GM20000 (cell line): ENCODE measurements at places on chromosomes 1 and 21.

DNA sequence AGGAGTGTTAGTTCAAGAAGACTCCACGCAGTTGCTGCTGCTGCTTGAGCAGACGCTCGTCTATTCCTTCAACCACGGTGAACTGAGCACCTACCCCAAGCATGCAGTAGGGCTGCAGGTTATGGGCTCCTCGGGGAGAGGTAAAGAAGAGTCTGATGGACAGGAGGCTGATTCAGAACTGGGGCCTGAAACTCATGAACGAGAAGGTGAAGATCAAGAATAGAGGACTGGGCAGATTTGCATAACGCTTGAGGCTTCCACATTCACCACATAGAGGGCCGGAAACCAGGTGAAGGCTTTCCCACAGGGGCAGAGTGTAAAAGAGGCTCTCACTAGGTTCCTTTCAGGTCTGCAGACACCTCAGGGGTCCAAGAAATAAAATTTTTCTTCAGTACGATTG, 9.1 kb downstream of the ABCA4 start:
- DNase-seq = no peak

GRCh38 chr1:12208764-12209494, 20.9 kb upstream of the VPS13D start:
- DNase-seq = peak; percentile 81

DNA sequence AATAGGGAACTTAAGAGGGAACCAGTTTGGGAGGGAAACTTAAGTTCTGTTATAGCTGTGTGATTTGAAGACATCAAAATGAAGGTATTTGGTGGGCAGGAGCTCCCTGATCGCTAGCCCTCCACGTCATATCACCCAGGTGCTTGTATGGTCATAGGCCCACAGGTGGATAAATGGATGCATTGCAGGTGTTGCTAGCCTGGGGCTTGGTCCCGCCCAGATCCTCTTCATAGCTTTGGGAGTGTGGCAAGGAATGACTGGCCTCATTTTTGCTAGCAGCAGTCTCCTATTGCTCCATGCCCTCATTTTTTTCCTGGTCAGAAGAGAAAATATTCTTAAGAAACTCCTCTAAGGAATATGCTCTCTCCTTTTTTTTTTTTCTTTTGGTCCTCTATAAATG, 11.3 kb downstream of the GNPAT start:
- DNase-seq = no peak

GRCh38 chr1:102833151-102833550, 275.2 kb downstream of the COL11A1 start:
- DNase-seq = no peak

GRCh38 chr1:155834296-155834926, 22.6 kb downstream of the GON4L start:
- no peak for DNase-seq

- no peak for DNase-seq
Observed at GRCh38 chr1:10031461-10031860, 1.3 kb upstream of the UBE4B start.

DNA sequence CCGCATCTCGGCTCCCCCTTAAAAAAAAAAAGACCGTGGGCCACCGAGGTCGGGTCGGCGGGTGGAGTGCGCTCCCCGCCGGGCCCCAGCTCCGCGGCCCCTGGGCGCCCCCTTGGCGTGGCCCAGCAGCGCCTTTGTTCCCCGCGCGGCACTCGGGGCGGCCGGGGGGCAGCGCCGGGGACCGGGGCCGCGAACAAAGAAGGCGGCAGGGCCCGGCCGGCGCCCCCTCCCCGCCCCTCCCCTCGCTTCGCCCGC, 571 bp downstream of the MARCKSL1 start:
- DNase-seq = peak; percentile 52

DNA sequence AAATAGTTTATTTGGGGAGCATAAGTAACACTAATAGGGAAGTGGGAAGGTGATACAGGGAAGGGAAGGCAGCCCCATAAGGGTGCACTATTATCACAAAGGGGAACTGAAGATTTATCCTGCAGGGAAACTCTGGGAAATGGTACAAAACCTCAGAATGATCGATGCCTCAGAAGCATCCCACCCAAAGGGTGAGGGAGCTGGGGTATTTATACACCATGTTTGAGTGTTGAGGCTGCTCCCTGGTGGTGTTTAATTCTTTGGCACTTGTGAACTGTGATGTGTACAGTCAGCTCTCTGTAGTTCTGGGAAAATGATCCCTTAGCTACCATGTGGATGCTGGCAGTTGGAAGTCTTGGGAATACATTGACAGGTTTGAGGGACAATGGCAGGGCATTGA, 5.1 kb upstream of the TRIM62 start:
- no peak for DNase-seq

- no peak for DNase-seq
Observed at GRCh38 chr1:224767031-224767430, 150.9 kb downstream of the CNIH3 start.

GRCh38 chr1:116763116-116763786, 9.0 kb downstream of the CD2 start:
- no peak for DNase-seq

DNA sequence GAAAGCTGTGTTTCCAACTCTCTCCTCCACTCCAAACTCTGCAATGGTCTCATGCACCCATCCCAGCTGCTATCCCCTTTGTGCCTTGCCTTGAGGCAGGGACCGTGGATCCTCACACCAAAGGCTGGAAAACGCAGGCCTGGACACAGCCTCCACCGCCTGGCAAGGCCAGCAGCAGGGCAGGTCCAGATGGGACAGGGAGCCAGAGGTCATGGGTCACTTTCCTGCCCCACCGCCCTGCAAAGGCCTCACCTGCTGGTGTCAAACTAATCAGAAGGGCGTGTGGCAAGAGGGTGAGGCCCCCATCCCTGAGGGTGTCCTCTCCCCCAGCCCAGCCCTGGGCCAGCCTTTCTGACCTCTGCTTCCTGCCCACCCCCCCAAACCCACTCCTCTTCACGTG, 106.3 kb downstream of the PAX7 start:
- no peak for DNase-seq

DNA sequence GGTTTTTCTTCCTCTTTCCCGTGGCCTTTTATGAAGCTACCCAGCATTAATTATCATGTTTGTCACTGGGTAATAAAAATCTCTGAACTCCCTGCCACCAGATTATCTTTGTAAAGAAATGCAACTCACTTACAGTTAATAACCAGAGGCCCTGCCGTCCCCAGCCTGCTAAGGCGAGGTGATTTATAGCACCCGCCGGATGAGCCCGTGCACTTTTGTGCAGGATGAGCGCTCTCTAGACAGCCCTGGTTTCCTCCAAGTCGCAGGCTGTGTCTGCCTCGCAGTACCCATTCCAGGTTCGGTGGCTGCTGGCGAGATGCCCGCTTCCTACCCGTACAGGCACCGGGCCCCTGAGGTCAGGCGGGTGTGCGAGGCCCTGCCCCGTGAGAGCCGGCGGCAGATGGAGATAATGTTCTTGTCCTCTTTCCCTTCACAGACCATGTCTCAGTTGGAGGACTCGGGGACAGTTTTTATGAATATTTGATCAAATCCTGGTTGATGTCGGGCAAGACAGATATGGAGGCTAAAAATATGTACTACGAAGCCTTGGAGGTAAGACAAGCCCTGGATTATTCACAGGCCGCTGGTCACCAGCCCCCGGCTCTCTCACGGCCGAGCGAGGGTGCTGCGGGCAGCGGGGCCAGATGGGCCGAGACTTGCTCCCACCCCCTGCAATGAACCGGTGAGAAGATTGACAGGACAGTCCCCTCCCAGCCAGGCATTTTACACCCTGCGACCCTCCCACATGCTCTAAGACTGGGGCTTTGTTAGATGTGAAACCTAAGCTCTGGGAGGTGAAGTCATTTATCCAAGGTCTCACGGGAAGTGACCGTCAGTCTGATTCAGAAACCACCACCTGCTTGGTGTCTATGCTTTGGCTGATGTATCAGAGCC, 28.5 kb upstream of the SELENON start:
- DNase-seq = peak; percentile 54

GRCh38 chr1:43039228-43040055, 80.8 kb upstream of the SLC2A1 start:
- DNase-seq = no peak

GRCh38 chr1:76764638-76765454, 102.4 kb upstream of the ST6GALNAC5 start:
- DNase-seq = no peak

DNA sequence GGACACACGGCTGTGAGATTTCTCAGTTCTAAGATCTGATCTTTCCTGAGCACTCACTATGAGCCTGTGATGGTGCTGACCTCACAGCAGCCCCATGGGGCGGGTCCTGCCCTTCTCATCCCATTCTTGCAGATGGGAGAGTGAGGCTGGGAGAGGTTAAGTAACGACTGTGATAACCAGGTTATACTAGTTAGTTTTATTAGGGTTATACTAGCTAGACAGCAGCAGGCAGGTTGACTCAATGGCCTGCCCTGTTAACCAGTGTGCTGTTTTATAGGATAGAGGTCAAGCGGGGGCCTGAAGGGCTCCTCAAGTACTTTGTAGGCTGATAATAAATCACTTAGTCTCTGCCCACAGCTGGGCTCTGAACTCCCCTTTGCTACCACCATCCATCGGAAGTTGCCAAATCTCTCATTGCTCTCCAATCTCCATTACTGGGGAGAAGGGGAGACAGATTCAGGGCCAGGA, 4.8 kb downstream of the CNTN2 start:
- DNase-seq = no peak

DNA sequence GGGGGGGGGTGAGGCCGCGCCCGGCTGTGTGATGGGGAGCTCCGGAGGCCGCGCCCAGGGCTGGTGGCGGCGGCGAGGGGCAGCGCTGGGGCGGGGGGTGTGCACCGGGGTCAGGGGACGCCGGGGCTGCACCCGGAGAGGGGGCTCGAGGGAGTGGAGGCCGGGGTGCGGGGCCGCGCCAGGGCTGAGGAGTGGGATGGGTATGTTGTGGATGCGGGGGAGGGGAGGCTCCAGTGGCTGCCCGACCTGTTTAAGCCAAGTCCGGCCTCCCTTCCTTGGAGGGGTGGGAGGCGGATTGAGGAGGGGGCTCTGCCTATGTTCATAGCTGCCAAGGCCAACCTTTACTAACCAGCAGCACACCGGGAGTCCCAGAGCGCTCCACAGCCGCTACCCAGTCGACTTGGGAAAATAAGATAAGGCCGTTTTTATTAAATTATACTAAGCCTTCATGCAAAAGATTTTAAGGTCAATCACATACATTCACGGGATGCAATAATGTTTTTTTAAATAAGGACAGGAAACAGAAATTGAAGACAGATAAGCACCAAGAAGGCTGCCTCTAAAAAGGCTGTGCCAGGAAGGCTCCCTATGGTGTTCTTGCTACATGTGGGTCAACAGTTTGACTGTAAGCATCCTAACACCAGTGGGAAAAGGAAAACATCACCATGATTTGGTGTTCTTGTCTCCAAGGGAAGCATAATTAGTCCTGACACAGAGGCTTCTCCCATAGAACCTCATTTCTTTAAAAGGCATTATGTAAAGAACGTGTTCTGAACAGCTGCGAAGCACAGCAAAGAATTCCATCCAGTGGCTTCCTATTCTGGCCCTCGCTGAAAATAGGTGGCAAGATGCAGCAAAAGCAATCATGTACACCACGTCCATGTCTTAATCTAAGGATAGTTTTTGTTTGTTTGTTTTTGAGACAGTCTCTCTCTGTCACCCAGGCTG, 626 bp upstream of the HLCS start:
- DNase-seq = no peak

DNA sequence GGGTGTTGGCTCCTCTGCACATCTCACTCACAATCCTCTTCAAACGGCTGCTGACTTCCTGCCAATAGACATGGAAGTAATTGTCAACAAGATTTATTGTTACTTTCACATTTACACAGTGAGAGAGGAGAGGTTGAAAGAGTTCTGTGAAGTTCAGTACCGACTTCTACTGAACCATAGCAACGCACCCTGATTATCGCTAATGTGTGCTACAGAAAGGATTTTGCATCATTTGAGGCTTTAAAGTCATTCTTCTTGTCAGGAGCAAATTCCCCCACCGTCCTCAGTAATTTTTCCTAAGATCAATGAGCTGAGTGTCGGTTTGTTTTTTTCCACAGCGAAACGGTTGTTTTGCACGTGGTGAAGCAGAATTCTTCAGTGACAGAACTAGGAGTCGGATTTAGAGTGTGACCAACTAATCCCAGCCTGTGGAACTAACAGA, 361.0 kb downstream of the ADGRL2 start:
- no peak for DNase-seq

GRCh38 chr21:45022348-45022675, 52.1 kb upstream of the ADARB1 start:
- DNase-seq = no peak

GRCh38 chr1:31871703-31872102, 55.9 kb upstream of the SPOCD1 start:
- no peak for DNase-seq

- DNase-seq = no peak
Observed at GRCh38 chr1:41478118-41478748, 6.2 kb downstream of the EDN2 start.

DNA sequence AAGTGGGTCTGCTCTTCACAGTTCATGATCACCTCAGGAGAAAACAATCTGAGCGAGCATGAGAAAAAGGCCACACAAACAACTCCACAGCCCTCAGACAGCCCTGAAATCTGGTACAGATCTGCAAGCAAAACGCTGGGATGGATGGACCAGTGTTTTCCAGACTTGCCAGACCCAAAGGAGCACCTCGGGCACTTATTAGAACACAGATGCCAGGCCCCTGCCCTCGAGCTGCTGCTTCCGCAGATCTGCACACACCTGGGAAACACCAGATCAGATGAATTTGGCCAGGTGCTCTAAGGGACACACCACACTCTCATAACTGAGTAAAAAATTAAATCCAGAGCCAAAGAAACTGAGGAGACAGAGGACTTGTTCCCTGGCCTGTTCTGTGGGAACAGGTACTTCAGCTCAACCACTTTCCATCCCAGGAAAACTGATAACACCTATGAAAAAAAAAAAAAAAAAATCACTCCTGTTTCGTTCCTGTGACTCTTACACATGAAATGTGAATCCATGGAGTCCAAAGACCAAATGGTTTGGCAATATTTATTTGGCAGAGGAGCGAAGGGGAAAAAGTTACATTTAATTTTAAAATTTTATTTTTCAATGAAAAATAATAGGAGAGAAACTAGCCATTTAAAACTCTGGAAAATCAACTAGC, 202.9 kb upstream of the ESRRG start:
- no peak for DNase-seq

GRCh38 chr1:228810878-228811711, 75.8 kb downstream of the RHOU start:
- peak; percentile 37 for DNase-seq

DNA sequence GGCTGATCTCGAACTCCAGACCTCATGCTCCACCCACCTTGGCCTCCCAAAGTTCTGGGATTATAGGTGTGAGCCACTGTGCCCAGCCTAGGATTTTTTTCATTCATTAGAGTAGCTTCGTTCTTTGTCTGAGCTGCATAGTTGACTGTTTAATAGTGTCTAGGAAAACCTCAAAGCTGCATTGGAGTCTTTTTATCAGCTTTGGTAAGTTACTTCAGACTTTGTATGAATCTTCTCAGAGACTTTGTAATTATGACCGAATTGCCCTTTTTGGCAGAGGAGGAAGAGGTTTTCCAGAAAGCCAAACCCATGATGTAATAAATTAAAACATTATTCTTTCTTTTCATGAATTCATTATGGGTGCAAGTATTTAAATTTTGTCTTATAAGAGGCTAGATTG, 5.1 kb downstream of the DNAJB4 start:
- DNase-seq = no peak
